IPS-NIHi11 (cell line): ENCODE measurements at places on chromosomes 13 and 19.

GRCh38 chr13:98284679-98285078 is 107.6 kb upstream of the RNF113B start:
- DNase-seq = no peak

DNA sequence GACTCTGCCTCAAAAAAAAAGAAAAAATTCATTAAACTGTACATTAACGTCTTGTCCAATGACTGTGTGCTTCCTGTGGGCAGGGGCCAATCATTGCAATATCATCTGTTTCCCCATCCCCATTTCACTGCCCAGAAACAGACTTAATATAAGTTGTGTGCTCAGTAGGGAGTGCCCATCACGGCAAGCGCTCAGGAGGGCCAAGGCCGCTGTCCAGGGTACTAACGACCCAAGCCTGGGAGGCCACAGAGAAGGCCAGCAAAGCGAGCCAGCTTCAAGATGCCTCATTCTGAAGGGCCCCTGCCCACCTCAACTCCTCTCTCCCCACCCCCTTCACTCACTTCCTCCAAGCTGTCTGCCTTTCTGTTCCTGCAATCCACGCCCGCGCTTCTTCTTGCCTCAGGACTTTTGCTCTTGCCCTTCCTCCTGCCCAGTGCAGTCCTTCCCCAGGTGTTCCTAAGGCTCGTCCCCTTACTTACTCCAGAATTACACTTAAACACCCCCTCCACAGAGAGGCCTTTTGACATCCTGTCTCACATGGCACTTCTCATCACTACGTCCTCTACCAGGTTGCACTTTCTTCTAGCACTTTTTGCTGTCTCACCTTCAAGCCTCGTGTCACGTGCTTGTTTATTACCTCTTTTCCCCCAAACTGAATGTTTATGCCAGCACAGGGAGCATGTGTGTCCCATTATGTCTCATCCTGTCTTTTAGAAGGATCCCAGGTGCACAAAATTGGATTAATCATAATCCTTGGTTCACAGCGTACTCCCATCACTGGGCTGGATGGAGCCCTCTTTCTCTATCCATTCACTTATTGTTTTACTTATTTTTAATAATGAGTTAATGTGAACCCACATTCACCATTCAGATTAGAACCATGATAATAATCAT is 11.3 kb upstream of the POU2F2 start:
- DNase-seq = peak; percentile 76

DNA sequence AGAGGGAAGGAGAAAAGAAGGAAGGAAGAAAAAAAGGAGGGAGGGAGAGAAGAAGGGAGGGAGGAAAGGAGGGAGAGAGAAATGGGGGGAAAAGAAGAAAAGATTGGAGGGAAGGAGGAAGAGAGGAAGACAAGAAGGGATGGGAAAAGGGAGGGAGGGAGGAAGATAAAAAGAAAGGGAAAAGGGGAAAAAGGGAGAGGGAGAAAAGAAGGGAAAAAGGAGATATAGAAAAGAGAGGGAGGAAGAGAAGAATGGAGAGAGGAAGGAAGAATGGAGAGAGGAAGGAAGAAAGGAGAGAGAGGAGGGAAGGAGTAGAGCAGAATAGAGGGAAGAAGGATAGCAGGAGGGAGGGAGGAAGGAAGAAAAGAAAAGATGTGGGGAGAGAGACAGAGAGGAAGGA is 334.6 kb downstream of the TSHZ3 start:
- no peak for DNase-seq

- DNase-seq = no peak
Observed at GRCh38 chr13:33863188-33863789, 45.3 kb downstream of the RFC3 start.

DNA sequence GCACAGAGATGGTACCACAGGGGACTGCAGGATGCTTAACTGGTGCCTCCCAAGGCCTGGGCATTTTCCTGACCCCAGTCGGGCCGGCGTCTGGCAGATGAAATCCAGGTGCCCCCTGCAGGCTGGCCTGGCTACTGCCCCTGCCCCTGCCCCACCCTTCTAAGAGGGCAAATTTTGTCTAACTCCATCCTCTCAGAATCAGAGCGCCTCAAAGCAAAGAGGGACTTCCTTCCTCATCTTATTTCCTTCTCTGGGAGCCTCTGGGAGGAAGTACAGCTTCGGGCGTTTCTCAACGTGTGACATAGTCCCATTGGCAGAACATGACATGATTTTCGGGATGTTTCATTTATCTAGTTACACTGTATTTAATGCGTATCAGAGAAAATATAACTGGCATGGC is 2.7 kb downstream of the PRKACA start:
- peak; percentile 66 for DNase-seq

DNA sequence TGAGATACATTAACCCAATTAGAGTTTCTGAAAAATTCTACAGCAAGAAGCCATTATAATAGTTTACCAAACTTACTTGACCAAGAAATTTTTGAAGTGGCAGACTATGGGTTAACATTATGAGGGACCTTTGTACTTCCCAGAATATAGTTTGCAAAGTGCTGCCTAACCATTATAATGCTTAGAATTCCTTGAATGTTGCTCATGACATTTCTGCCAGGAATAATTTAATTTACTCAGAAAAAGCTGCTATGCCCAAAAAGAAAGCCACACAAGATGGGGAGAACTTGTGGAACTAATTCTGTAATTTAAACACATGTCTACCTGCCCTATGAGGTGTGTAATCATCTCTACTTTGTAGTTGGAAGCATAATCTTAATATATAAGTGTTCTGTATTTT is 58.1 kb upstream of the MYCBP2 start:
- no peak for DNase-seq

GRCh38 chr13:104008541-104009435 is 942.6 kb upstream of the SLC10A2 start:
- no peak for DNase-seq

DNA sequence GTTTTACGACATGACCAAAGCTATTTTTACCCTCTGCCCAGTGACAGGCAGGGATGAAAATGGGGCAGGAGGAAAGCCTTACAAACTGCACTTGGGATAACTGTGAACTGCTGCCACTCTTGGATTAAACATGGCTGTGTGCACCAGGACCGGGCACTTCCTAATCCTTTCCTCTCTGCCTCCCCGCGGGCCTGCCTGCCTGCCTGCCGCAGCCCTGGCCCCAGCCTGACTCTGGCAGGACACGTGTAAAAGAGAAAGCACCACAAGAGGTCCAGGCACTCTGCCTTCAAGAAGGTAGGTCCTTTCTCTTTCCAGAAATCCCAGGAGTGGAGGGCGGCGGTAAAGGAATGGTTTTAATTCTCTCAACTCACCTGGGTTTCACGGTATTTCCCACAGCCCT is 4.8 kb downstream of the TSHZ3 start:
- DNase-seq = no peak

DNA sequence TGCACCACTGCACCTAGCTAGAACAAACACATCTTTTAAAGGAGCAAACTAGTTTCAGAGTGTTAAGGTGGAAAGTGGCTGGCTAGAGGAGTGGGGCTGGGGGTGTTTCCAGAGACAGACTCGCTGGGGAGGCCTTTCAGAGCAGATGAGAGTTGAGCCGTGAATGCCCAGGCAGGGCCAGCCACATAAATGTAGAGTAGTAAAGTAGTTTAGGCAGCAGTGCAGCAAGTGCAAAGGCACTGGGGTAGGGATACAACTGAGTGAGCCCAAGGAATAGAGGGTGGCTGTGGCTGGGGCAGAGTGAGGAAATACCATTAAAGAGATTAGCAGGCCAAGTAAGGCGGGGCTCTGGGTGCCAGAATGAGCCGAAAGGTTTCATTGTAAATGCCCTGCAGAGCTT is 72.0 kb downstream of the ALOX5AP start:
- DNase-seq = no peak

DNA sequence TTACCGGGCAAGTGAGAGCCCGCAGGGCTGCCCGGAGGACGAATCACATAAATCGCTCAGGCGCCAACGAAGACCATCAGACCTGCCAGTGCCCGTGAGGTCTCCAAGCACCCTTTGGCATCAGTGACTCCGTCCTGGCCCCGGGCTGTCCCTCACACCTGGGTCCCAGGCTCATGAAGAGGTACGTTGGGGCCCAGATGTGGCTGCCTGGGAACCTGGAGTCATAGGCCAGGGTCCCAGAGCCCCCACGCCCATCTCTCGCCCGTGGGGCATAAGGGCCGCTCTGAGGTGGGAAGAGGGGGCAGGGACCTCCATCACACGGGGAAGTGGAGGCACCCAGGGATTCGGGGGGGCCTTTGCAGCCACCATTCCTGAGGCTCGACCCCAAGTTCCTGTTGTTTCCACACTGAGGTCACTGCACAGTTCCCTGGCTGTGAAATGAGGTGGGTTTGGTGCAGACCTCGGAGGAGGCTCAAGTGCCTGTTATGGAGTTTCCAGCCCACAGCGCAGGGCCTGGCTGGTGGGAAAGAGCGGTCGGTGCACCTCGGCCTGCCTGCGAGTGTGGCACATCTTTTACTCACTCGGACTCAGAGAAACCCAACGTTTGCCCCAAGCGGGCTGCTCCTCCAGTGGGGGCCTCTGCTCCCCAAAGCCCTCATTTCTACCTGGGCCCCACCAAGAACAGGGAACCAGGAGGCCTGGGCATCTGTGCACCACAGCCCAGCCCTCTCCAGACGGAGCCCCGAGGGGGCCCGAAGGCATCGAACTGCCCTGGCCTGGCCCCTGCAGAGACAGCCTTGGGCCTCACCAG is 35.9 kb upstream of the C13orf46 start:
- DNase-seq = no peak

GRCh38 chr13:38530492-38530891 is 156.4 kb upstream of the FREM2 start:
- DNase-seq = no peak

DNA sequence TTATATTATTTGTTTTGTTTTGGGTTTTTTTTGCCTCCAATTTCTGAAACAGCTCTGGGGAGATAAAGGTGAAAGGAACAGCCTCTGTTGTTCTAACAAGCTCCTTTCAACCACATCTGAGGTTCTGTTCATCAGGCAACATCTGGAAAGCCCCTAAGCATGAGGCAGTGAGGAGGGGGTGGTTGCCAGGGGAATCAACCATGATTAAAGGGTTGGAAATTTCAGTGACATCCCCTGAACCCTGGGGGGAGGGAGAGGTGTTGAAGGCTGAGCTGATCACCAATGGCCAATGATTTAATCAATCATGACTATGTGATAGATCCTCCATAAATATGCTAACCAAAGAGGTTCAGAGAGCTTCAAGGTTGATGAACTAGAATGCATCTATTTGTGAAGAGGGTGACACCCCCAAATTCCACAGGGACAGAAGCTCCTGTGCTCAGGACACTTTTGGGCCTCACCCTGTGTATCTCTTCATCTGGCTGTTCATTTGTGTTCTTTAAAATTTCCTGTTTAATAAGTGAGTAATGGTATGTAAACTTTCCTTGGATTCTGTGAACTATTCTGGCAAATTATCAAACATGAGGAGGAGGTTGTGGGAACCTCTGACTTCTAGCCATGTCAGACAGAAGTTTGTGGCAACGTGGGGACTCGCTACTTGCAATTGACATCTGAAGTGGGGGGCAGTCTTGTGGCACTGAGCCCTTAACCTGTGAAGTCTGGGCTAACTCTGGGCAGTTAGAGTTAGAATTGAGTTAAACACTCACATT is 221.3 kb downstream of the NHLRC3 start:
- no peak for DNase-seq

DNA sequence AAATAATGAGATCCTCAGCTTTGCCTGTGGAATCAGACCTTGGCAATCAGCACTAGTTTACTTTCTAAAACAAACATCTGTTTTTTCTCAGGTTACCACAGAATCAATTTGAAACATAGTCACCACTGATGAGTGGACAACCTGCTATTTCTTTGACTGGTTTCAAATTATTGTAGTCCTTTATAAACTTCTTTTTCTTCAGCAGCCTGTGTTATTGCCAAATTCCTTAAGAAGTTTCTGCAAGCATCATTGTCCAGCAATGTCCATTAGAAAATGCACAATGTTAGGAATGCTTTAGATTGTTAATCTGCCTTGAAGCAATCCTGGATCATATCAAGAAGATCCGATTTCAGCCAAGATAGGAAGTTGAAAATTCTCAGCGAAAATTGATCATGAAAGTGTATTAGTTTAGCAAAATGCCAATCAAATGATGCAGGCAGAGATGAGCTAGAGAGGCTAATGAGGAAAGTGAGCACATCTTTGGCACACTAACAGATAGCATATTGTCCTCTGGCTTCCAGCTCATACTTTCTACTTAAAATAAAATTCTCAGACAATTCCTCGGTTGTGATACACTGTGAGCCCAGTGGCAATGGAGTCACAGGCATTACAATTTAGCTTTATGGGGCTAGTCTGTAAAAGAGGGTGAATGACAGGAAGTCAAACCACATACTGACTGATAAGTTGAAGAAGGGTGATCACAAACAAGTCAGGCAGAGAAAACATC is 270.6 kb downstream of the SLITRK6 start:
- no peak for DNase-seq

GRCh38 chr13:110168999-110169933 is 137.7 kb downstream of the COL4A1 start:
- no peak for DNase-seq

GRCh38 chr13:20192158-20192835 is 441 bp downstream of the GJB2 start:
- peak; percentile 47 for DNase-seq

- no peak for DNase-seq
Observed at GRCh38 chr19:53190253-53190652, 2.9 kb downstream of the ZNF665 start.

DNA sequence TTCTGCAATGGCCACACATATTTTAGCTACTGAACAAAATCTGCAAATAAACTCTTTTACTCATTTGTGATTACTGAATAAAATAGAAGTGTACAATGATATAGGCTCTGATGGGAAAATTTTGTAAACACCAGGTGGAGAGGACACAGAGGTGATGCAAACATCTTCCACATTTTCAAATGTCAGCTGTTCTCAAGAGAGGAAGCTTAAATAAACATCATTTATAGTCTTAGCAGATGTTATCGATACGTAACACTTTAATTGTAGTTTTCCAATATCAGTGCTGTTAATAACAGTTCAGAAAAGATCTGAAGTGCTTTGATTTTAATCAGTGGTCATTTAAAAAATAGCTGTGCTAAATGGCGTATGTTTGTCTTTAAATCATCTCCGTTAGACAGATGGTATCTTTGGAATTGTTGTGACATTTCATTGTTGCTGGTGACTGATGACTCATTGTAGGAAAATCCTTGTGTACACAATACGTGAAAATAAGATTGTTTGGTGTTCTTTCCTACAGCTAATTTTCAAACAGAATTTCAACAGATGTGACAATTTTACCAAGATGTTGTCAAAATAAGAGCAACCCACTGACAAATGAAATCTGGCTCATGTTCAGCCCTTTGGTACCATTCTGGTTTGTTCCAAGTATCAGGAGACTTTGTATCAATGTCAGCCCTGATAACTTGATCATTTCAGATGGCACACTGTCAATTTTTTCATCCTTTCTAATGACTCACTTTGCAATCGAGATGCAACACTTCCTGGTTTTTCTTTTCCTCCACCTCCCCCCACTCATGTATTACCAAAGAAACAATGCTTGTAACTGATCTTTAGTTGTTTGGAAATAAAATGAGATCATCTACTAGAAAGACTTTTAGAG is 516.0 kb downstream of the DCT start:
- no peak for DNase-seq

- DNase-seq = no peak
Observed at GRCh38 chr19:13138171-13138915, 11.8 kb downstream of the STX10 start.
